ENCODE measurements at places on chromosomes 6 and 20.
A peak's percentile ranks its signal among the peaks of the same experiment; 100 is the strongest.

DNA sequence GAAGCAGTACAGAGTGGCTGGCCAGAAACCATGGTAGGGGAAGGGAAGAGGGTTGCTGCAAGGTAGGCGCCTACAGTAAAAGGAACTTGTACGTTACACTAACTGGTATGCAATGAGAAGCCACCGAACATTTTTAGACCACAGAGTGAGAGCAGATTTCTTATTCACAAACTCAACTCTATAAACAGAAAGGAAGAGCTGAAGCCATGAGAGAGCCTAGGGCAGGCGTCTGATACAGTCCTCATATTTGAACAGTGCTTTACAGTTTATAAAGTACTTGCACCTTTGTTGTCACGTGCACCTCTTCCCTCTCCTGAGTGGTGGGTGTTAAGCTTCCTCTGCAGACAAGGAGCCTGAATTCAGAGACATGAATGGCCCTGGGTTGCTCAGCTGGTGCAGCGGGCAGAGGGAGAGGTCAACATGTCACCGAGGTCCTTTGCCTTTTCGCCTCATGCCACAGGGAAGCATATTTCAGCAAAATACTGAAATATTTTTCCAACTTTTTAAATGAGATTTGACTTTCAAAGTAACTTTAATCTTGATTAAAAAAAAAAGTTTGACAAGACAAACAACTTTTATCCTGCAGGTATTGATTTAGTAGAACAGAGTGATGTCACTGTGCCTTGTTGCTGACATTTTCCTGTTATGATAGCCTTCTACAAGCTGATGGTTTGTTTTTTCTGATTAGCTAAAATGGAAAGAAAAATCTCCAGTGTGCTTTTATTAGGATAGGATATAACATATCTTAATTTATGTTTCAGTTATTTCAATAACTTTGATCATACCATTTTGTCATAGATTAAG lies 23.8 kb downstream of the UST start:
- DNase-seq = no peak

- peak; percentile 46 for DNase-seq
Observed at GRCh38 chr6:125294925-125295324, 6.8 kb downstream of the HDDC2 start.

- no peak for DNase-seq
Observed at GRCh38 chr6:71489736-71490135, 201.1 kb downstream of the OGFRL1 start.

- no peak for DNase-seq
Observed at GRCh38 chr20:50389438-50389807, 120.8 kb upstream of the PTPN1 start.

- peak; percentile 70 for DNase-seq
Observed at GRCh38 chr6:44062771-44063560, 64.3 kb downstream of the MRPL14 start.

DNA sequence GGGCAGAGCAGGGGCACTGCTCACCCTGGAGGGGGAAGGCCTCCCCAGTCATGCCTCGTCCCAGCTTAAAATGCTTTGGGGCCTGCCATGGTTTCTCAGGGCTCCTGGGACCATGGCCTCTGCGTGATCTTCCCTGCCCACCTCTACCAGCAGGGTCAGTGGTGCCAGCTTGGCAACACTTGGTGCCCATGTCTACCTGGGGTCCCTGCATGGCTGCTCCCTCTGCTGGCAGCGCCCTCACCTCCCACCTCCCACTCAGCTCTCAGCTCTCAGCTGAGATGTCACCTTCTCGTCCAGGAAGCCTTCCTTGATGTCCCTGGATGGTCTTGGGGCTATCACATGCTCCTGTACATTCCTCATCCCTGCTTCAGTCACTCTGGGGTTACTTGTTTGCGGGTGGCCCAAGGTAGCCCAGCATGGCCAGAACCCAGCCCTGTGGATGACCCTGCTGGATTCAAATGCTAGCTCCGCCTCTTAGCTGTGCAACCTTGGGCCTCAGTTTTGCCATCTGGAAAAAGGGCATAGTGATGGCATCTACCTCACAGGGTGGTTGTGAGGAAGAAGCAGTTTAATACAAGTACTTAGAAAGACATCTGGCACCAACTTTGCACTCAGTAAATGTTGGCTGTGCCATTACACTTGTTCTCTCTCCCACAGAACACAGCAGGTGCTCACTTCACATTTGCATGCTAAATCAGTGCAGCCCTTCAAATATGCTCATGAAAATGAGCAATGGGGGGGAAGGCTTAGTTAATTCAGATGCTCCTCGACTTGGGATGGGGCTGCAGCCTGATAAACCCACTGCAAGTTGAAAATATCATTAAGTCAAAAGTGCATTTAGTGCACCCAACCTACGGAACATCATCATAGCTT lies 53.5 kb upstream of the PTPN1 start:
- peak; percentile 38 for DNase-seq

GRCh38 chr20:46331611-46332361 lies 23.5 kb upstream of the CDH22 start:
- DNase-seq = no peak

Data from Ammon's horn (tissue), 1 donor.